ENCODE measurements at places on chromosomes 4 and X.

DNA sequence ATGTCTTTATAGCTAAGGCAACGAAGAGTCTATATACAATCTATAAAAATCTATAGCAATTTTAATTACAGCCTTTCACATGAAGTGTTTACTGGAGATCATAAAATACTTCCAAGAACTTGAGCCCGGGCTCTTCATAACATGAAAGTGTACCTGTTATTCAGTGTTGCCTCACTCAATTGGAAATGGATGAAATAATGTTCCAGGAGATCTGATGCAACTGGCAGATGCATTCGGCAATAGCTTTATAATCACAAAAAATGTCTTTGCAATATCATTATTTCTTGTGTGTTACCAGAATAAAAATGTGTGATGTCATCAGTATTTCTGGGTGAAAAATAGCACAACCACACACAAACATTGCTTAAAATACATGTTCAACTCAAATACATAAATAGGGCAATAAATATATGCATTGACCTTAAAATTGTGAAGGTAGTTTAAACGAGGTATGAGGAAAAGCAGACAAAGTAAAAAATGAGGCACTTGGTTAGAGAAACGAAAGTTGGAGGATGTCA is 1266.8 kb upstream of the PCDH7 start:
- no peaks in the 10 kb centered on the region for H3K36me3 ChIP-seq
- no peaks in the 10 kb centered on the region for H3K4me1 ChIP-seq
- no peak for DNase-seq
- no peak overlapping the region for H3K27ac ChIP-seq
- no peaks in the 10 kb centered on the region for H3K27me3 ChIP-seq
- no peak overlapping the region for H3K4me3 ChIP-seq

DNA sequence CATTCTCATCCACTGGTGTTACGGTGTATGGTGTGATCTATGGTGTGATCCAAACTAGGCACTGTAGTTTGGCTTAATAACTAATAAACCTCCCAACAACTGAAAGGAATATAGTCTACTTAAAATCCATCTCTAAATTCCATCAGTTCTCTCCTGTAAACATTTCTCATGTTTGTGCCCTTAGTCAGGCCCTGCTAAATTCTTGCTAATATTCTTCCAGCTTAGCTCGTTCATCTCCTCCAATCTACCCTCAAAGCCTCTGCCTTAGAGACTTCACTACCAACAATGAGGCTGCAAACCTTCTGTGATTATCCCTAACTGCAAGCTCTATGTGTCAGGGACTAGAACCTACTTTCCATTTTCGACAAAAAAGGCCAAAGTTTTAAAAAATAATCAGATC is 28.1 kb downstream of the ZAR1 start:
- no peak overlapping the region for H3K4me3 ChIP-seq
- H3K36me3 ChIP-seq = peaks cover 53% of the 10 kb centered on the region
- DNase-seq = no peak
- H3K27me3 ChIP-seq = no peaks in the 10 kb centered on the region
- H3K27ac ChIP-seq = no peak overlapping the region
- no peaks in the 10 kb centered on the region for H3K4me1 ChIP-seq

- no peak for DNase-seq
- no peaks in the 10 kb centered on the region for H3K4me1 ChIP-seq
- H3K36me3 ChIP-seq = no peaks in the 10 kb centered on the region
- H3K4me3 ChIP-seq = no peak overlapping the region
- H3K27me3 ChIP-seq = no peaks in the 10 kb centered on the region
- no peak overlapping the region for H3K27ac ChIP-seq
These were observed 1329.2 kb upstream of the PCDH7 start for GRCh38 chr4:29390921-29391320.

DNA sequence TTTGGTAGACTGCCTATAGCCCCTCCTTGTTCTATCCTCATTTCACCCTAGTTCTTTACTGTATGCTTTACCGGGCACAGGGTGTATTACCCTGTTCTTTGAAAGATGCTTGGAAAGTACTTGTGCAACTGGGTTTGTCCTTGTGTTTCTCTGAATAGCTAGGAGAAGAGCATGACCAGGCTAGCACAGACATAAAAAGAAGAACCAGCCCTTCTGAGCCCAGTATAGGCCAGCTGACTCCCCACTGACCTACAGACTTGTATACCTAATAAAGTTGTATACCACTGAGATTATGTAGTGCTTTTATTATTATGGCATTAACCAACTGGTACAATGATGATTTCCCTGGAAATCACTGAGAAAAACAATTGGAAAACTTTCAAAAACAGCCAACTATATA is 15.0 kb downstream of the CFI start:
- no peaks in the 10 kb centered on the region for H3K27me3 ChIP-seq
- no peak overlapping the region for H3K4me3 ChIP-seq
- no peak overlapping the region for H3K27ac ChIP-seq
- no peaks in the 10 kb centered on the region for H3K36me3 ChIP-seq
- H3K4me1 ChIP-seq = no peaks in the 10 kb centered on the region

DNA sequence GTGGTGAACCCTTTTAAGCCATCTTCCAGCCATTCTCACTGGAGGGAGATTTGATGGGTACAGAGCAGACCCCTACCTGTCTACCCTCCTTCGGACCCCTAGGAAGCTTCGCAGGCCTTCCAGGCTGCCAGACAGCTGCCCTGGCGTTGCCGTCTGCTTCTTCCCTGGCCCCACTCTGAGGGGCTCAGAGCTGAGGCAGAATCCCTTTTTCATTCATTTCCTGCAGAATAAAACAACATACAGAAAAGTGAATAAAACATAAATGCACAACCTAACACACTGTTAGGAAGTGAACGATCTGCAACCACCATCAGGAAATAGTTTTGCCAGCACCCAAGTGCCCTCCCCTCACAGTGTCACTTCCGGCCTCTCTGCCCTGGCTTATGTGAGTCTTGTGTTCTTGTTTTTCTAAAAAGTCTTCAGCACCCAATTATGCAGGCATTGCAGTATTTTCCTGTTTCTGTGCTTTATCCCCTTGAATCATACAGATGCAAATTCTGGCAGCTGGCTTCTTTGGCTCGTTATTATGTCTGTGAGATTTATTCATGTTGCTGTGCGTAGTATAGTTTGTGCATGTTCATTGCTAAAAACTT is 5.6 kb upstream of the ADD1 start:
- no peaks in the 10 kb centered on the region for H3K27me3 ChIP-seq
- DNase-seq = peak; percentile 65
- H3K36me3 ChIP-seq = peaks cover 15% of the 10 kb centered on the region
- peaks cover 78% of the 10 kb centered on the region for H3K4me1 ChIP-seq

Measured in central memory CD8-positive, alpha-beta T cell (primary cell).